ENCODE measurements at places on chromosomes 16 and 17.

GRCh38 chr17:73325527-73325842, 13.7 kb upstream of the CDC42EP4 start:
- no peak for DNase-seq

- DNase-seq, result no peak
These were observed 14.4 kb downstream of the B9D1 start for GRCh38 chr17:19348081-19348650.

- DNase-seq, result no peak
These were observed 2.1 kb downstream of the GSE1 start for GRCh38 chr16:85615014-85615851.

DNA sequence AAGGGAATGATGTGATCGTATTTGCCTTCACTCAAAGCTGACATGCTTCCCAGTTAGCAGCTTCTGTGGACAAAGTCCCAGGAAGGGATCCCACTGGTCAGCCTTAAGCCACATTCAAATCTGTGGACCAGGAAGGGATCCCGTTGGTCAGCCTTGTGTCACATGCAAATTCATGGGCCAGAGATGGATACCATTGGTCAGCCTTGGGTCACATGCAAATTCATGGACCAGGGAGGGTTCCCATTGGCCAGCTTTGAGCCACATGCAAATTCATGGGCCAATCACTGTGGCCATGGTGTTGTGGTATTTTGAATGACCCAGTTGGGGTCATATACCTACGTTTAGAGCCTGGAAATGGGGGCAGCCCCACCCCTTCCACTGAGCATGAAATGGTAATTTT, 201.6 kb downstream of the HS3ST4 start:
- no peak for DNase-seq

GRCh38 chr16:47523342-47524006, 62.3 kb downstream of the PHKB start:
- no peak for DNase-seq

DNA sequence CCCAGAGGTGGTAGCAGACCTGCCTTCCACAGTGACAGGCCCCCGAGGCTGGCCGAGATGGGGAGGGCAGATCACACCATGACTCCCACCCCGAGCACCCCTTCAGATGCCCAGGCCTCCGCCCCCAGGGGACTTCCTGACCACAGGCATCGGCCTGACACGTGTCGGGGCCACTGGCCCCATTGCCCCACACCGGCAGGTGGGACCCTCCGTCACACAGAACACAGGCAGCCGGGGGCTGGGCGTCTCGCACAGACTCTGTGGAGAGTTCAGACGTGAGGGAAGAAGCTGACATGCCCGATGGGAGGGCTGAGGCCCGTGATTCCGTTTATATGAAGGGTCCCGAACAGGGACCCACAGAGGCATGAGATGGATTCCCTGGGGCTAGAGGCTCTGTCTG, 51.3 kb upstream of the GNG13 start:
- no peak for DNase-seq

DNA sequence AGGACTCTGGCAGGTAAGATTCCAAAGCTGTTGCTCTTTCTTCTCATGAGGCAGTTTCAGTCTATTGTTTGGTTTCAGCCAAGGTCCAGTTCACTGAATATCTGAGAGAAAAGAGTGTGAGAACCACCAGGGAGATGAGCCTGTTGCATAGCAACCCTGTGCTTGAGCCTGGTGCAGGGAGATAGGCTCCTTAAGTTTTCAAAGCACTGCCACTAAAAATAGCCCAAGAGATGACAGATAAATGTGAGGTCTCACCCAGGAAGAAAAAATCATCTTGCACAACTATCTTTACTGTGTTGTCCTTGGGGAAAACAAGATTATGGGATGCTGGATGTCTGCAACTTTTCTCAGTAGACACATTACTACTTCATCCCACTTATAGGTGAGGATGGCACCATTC, 26.2 kb upstream of the NUDT7 start:
- DNase-seq, result no peak

DNA sequence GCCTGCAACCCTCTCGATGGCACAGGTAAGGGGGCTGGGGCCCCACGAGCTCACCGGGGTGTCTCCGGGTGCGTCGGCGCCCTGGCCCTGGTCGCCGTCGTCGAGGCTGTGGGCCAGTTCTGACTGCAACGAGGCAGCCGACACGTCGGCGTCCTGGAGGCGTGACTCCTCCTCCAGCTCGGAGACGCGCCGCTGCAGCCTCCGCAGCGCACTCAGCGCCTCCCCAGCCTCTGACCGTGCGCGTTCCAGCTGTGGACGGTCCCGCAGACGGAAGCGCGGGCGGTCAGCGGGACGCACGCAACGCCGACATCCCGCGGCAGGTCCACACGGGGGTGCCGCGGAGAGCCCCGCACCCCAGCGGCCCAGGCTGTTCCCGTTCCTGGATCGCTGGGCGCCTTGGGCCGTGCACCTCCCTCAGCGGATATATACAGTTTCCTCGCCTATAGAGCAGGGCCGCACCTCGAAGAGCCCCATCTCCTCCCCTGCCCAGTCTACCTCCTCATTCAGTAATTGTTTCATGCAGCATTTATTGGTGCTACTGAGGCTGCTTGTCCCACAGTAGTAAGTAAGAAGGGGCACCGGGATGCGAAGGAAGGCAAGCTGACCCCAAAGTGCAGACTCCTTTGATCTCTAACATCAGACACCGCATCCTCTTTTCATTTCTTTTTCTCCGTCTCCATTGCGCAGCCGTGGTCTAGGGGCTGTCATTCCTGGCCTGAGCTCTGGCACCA, 5.8 kb downstream of the THOC6 start:
- DNase-seq, result no peak

DNA sequence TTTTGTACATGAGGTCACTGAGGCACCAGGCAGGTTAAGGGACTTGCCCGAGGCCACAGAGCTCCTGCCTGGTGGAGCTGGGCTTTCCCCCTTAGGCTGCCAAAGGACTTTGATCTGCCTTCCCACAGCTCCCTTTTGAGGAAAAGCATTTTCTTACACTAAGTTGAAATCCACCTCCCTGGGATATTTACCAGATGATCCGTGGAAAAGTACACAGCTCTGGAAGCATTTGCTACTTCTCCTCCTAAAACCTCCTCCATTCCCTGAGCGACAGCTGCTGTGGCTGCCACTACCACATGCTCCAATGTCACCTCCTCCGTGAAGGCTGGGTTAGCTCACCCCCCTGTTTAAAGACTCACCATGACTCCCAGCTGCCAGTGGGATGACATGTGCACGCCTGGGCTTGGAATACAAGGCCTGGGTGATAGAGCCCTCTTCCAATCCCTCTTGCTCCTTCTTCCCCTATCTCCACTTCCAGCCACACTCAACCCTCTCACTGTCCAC, 1.2 kb upstream of the MPRIP start:
- no peak for DNase-seq

DNA sequence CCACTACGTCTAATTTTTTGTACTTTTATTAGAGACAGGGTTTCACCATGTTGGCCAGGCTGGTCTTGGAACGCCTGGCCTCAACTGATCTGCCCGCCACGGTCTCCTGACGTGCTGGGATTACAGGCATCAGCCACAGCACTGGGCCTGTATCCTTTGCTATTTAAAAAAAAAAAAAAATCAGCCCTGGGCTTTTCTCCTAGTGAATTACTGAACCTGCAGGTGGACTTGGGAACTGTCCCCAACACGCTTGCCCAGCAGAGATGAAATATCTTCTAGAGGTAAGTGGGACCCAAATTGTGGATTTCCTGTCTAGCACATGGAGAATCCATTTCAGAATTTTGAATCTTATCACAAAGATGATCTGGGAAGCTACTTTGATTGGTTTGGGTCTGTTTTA, 14.8 kb downstream of the CNOT1 start:
- DNase-seq, result no peak

DNA sequence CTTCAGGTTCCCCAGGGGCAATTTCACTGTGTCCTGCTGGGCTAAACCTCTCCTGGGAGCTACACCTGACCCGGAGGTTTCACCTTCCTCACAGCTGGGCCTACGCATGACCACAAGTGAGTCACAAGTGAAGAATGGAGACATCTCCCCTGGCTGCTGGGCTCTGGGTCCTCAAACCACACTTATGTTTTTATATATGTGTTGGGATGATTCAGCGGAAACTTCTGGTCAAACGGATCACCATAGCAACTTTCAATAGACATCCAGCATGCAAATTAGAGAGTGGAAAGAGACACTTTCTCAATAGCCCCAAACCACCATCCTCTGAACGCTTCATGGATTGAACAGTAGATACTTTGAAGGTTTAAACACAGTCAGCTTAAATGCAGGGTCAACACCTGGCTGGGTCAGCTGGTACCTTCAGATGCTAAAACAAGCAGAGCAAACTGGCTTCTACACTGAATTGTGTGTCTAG, 28.0 kb upstream of the MAF start:
- no peak for DNase-seq

- DNase-seq, result no peak
These were observed 23.4 kb downstream of the LPCAT2 start for GRCh38 chr16:55532227-55532626.

- no peak for DNase-seq
These were observed 917 bp upstream of the TBX2 start for GRCh38 chr17:61398721-61399130.

GRCh38 chr16:49342336-49343265, 31.0 kb upstream of the C16orf78 start:
- no peak for DNase-seq

DNA sequence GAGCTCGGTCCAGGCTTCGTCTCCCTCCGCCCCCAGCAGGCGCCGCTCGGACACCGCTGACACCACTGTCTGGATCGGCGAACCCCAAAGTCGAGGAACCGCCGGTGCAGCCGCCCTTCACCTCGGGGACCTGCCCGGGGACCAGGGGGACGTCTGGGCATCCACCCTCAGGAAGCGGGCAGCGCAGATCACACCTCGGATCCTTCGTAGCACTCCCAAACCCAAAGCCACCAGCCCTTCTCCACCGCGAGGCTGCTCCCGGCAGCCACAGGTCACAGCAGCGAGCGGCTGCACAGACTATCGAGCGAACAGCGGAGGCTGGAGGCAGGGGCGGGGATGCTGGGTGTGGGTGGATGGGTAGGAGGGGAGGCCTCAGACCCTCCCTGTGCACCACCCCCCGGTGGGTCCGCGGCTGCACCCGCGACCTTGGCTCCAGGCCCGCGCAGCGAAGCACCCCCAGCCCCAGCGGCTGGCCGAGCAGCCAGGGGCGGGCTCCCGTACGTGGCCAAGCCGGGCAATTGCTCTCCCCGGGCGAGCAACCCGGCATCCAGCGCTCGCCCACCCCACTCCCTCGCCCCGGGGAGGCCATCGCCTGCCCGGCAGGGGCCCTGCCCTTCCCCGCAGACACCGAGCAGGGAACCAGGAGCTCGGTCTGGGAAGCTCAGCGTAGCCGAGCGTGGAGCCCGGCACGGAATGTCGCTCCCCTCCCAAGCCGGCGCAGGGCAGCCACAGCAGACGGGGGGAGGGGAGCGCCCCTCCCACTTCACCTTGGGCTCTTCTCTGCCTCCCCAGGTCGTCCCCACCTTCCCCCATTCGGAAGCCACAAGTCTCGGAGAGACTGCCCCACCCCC, 1.0 kb downstream of the SDK2 start:
- DNase-seq, result no peak

GRCh38 chr17:83203073-83203471, 123.7 kb downstream of the METRNL start:
- DNase-seq, result peak; percentile 38

- DNase-seq, result peak; percentile 19
These were observed 8.5 kb downstream of the ITGA3 start for GRCh38 chr17:50064253-50065001.

- no peak for DNase-seq
These were observed 63.7 kb upstream of the MRTFB start for GRCh38 chr16:14007450-14007849.

- DNase-seq, result no peak
These were observed 164.3 kb upstream of the PLCG2 start for GRCh38 chr16:81614654-81615359.

DNA sequence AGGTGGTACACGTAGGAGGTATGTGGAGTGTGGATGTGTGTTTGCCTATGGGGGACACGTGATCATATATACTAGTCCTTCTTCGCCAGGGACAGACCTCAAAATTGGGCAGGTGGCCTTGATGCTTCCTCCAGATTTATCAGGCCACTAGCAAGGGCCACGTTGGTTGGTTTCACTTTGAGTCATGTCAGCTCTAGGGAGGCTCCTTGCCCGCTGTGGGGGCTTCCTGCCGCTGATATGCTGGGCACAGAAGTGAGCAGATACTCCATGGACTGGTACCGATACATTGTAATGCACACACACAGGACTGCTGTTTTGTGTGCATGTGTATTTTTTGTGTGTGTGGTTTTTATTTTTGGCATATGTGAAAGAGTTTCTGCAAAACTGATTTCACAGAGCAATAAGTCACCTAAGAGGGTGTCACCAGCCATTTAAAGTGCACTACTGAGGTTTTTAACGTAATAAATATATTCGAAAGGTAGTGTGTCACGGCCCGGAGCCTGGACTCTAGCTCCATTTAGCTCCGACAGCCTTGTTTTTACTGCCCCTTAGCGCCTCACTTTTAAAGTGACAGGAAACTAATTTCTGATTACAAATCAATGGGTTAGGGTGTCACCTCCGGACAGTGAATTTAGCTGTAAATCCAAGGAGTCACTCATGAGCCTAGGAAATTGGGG, 605.5 kb upstream of the SALL1 start:
- no peak for DNase-seq

DNA sequence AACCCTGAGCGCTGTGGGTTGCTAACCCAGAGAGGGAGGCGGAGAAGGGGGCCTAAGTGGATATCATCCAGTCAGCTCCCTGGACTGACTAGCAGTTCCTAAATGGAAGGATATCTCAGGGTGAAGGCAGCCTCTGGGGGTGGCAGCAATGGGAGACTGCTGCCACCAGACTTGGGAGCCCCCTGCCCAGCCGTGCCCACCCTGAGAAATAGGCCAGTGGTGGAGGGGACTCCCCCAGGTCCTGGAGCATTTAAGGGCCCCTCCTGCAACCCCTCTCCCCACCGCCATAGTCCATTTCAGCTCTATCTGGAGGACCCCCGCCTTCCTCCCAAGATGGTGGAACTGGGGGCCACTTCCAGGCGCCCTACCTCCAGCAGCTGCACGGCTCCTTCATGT, 8.4 kb downstream of the TSPOAP1 start:
- no peak for DNase-seq

GRCh38 chr17:41498276-41498675, 7.1 kb downstream of the KRT13 start:
- DNase-seq, result no peak

Data from GOT3 (cell line).